T follicular helper cell (primary cell): ENCODE measurements at places on chromosomes 2 and 18.

GRCh38 chr2:120976501-120977307 lies 241.0 kb downstream of the GLI2 start:
- DNase-seq = no peak

DNA sequence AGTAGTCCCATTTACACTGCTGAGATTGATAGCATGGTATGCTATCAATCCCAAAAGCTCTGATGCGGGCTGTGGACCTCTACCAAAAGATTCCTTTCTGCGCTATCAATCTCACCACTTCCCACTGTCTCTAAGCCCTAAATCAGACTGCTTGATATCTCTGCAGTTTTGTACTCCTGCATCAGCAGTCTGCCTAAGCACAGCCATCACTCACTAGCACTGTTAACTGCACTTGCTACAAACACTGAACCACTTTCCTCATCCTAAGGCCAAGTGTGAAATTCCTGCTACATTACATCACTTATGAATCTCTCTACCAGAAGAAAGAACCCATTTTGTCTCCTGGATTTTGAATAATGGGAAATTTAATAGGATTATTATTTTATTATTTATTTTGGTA lies 237.0 kb downstream of the HNMT start:
- DNase-seq = no peak

GRCh38 chr18:79687806-79688205 lies 8.2 kb downstream of the CTDP1 start:
- no peak for DNase-seq

DNA sequence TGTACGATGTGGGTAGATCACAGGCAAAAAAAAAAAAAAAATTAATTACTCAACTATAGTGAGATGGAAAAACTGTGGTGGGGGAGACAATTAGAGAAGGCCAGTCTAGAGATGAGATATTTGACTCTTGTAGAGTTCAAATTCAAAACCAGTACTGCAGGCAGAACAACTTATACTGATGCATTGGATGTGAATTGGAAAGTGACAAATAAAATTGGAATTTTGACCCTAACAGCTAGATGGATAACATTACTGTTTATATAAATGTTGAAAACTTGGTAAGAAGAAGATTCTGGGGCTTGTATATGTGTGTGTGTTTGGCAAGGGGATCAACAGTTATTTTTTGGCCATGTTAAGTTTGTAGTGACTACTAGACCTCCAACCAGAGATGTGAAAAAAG lies 256.9 kb downstream of the RND3 start:
- DNase-seq = no peak

DNA sequence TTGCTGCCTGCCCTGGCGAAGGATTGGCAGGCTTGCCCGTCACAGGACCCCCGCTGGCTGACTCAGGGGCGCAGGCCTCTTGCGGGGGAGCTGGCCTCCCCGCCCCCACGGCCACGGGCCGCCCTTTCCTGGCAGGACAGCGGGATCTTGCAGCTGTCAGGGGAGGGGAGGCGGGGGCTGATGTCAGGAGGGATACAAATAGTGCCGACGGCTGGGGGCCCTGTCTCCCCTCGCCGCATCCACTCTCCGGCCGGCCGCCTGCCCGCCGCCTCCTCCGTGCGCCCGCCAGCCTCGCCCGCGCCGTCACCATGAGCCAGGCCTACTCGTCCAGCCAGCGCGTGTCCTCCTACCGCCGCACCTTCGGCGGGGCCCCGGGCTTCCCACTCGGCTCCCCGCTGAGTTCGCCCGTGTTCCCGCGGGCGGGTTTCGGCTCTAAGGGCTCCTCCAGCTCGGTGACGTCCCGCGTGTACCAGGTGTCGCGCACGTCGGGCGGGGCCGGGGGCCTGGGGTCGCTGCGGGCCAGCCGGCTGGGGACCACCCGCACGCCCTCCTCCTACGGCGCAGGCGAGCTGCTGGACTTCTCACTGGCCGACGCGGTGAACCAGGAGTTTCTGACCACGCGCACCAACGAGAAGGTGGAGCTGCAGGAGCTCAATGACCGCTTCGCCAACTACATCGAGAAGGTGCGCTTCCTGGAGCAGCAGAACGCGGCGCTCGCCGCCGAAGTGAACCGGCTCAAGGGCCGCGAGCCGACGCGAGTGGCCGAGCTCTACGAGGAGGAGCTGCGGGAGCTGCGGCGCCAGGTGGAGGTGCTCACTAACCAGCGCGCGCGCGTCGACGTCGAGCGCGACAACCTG lies at the start of gene DES:
Gene DES, plus strand, starts transcription at position 223 of the 857 bp plus-strand sequence. Its CDS starts 86 bp downstream, at position 309.
- no peak for DNase-seq

DNA sequence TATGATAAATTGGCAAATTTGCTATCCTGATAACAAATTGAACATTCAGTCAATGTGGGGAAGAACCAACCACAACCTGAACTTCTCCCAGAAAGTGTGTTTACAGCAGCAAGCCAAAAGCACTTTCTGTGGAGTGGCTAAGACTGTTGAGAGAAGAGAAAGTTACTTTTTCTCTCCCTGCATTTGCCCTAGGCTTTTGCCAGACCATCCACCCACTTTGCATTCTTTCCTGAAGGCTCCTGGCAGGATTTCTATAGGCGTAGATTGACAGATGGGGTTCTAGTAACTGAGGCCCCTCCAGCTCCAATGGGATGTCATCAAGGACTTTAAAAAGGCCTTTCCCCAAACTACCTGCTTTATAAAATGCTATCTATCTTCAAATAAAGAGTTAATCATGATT lies 215.2 kb downstream of the GULP1 start:
- DNase-seq = no peak

GRCh38 chr2:15031745-15032240 lies 399.3 kb downstream of the LRATD1 start:
- no peak for DNase-seq

DNA sequence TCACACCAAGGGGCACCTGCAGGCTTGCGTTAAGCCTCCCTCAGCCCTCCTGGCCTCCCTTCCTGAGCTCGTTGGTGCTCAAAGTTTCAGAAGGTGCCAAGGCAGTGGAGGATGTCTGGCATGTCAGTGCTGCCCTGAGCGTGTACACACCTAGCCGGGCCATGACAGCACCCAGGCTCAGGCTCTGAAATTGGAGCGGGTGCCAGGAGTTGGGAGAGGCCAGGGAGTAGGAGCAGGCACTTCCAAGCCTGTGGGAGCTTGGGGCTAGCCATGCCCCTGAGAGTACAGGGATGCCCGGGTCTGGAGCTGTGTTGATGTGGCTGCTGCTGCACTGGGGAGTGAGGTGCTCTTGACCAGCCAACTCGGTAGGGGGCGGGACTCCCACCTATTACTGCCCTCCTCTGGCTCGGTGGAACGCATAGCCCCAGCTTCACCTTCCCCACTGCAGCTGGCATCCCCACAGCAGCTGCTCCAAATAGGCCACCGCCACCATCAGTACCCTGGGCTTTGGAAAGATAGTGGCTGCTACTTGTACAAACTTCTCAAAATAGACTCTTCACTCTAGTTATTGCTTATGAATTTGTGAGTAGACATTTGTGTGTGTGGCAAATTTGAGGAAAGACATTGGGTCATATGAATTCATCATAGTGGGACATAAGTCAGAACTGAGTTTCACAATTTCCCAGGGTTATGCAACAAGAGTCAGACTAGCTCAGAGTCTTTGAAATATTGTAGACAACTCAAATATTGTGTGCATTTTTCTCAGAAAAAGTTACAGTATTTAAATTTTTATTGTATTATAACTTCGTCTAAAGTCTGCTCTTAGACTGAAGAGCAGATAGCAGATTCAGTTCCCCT lies 6.8 kb upstream of the PCARE start:
- no peak for DNase-seq

GRCh38 chr2:18651842-18652774 lies 62.7 kb upstream of the NT5C1B start:
- no peak for DNase-seq

- no peak for DNase-seq
These were observed 221.7 kb downstream of the PAX3 start for GRCh38 chr2:222076973-222077690.

DNA sequence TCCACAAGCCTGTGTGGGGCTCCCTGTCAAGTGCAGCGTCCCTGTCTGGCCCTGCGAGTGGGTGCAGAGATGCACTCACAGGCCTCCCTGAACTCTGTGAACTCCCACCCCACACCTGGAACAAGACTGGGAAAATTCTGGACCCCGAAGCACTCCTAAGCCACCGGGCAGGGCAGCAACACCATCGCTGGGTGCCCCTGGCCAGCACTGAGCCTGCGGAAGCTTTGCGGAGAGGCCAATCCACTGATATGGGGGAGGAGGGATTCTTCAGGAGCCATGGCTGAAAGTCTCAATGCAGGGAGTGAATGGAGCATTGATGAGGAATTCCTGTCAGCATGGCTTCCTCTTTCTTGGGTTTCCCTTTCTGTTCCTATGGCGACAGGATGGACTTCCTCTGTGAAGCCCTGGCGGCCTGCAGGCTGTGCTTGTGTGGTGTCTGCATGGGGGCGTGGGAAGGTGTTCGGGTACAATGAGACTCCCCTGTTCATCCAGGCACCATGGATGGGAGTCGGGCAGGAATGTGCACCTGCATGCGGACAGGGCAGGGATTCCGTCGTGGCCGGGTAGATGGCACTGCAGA lies 15.1 kb downstream of the TRIB2 start:
- DNase-seq = no peak

GRCh38 chr18:36706134-36706881 lies 122.5 kb downstream of the TPGS2 start:
- no peak for DNase-seq

- no peak for DNase-seq
These were observed 88.8 kb downstream of the CELF4 start for GRCh38 chr18:37476611-37477295.

GRCh38 chr2:238161291-238162051 lies 2.7 kb downstream of the ERFE start:
- DNase-seq = no peak

DNA sequence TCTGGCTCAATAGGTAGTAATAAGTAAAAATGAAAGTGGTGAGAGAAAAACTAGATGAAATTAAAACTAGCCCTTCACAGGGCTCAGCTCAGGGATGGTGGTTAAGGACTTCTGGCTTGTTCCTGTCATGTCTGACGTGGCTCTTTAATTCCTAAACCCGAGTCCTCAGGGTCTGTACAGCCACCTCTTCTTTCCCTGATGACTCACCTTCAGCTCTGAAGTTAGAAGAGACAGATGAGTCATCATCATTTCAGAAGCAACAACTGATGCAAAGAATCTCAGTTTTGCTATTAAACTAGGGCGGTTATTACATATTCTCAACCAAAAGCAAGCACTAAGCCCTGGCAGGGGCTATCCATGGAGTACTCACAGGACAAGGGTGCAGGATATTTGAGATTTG lies 24.0 kb upstream of the ITGB6 start:
- DNase-seq = no peak

DNA sequence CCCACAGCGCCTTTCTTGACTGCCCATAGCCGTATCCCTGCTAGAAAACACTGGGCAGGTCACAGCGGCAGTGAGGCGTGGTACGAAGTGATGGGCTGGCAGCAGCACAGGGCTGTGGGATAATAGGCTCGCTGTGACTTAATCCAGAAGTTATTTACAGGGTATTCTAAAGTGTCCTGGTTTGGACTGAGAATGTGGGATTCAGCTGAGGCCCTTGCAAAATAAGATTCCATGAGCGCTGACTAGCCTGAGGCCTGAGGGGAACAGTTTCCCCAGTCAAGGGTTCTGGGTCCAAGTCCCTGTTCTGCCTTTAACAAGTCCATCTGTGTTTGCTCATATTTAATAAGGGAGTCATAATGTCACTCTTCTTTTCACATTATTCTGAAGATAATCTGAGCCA lies 34.6 kb downstream of the SETBP1 start:
- DNase-seq = no peak

- no peak for DNase-seq
These were observed 288.8 kb upstream of the CELF4 start for GRCh38 chr18:37854396-37854795.

DNA sequence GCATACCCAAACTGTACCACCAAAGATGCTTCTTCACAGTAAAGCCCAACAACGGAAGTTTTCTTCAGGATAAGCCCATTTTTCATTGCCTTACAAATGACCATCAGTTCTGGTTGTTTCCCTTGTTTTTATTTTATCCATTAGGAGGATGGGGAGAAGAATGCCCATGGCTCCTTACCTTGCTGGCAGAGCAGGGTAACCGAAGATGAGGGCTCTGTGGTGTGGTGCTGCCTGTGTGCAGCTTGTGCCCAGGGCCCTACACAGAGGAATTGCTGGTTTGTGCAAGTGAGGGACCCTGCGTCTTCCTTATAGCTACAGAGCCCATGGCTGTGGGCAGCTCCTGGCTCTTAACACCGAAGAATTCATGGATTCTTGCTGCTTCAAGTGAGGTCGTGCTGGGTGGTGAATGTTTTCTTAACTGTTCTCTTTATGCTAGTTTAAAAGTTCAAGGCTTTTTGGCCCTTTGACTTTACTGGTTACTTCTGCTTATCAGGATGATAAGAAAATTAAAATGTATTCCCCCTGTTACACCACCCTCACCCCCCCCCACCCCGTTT lies 110.6 kb downstream of the MAP4K4 start:
- DNase-seq = no peak

DNA sequence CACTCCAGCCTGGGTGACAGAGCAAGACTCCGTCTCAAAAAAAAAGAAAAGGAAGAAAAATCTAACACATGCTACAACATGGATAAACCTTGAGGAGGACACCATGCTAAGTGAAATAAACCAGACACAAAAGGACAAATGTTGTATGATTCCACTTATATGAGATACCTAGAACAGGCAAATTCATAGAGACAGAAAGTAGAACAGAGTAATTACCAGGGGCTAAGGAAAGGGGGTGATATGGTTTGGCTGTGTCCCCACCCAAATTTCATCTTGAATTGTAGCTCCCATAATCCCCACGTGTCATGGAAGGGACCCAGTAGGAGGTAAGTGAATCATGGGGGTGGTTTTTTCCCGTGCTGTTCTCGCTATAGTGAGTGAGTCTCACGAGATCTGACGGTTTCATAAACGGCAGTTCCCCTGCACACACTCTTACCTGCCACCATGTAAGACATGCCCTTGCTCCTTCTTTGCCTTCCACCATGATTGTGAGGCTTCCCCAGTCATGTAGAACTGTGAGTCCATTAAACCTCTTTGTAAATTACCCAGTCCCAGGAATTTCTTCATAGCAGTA lies 91.4 kb upstream of the CABLES1 start:
- DNase-seq = no peak

- DNase-seq = no peak
These were observed 146.3 kb downstream of the ATL2 start for GRCh38 chr2:38230756-38231155.
